Ascending aorta (tissue), 2 donors: ENCODE measurements at places on chromosomes 11 and 22. TPM values are rescaled to one million over a fixed set of nuclear protein-coding genes. Genes with fewer than 3 reads are reported as not detected.

CEP126 gene
- 7.2 TPM for total RNA-seq

PIH1D2 gene
- not detected for total RNA-seq

OR4D9 gene
- not detected for total RNA-seq

CNTF gene
- 1.9 TPM for total RNA-seq

CD3D gene
- total RNA-seq, result not detected

IRAG1 gene
- total RNA-seq, result 236 TPM

ROM1 gene
- total RNA-seq, result not detected

NXPE2 gene
- not detected for total RNA-seq

SLC35C1 gene
- total RNA-seq, result 47.7 TPM

- no peaks in the 10 kb centered on the region for H3K36me3 ChIP-seq
- no peak overlapping the region for H3K27ac ChIP-seq
- peaks cover 14% of the 10 kb centered on the region for H3K4me1 ChIP-seq
- H3K27me3 ChIP-seq, result peaks cover 55% of the 10 kb centered on the region
Observed at GRCh38 chr11:31818425-31818755, 7.3 kb upstream of the PAX6 start.

DNA sequence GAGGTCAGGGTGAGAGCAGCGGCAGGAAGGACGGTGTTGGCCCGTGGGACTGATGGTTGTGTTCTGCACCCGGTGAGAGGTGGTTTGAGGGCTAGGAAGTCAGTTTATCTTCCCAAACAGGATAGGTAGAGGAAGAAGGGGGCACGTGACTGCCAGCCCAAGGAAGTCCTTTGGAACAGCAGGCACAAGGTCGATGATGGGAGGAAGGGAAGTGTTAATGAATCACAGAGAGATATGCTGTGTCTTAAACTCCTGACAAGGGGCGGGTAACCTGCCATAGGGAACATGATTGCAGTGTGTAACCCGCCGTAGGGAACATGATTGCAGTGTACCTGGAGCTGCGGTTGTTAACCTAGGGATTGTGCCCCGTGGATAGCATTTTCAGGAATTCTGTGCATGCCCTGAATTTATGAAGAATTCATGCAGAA is 49.0 kb downstream of the PRR5L start:
- no peak overlapping the region for H3K27ac ChIP-seq
- no peaks in the 10 kb centered on the region for H3K27me3 ChIP-seq
- H3K4me1 ChIP-seq, result no peaks in the 10 kb centered on the region

GRCh38 chr11:116224889-116225200 is 547.9 kb downstream of the BUD13 start:
- no peak overlapping the region for H3K27ac ChIP-seq
- DNase-seq, result no peak
- H3K4me3 ChIP-seq, result no peak overlapping the region
- no peaks in the 10 kb centered on the region for H3K4me1 ChIP-seq
- no peaks in the 10 kb centered on the region for H3K27me3 ChIP-seq

DNA sequence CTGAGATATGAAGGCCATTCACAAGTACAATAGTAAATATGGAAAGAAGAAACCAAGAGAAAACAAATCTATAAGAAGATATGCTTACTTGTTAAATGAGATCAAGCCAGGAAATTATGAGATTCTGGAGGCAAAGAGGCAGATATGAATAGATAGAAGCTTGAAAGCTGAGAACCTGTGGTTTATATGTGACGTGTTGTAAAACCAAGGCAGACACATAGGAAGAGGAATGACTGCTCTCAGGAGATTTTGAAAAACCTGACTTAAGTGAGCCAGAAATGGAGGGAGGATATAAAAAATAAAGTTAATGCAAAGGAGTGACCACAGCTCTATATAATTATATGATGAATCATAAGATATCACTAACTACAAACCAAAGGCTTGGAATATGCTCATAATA is 1160.5 kb upstream of the CNTN5 start:
- no peaks in the 10 kb centered on the region for H3K36me3 ChIP-seq
- H3K4me3 ChIP-seq, result no peak overlapping the region
- no peaks in the 10 kb centered on the region for H3K27me3 ChIP-seq
- DNase-seq, result no peak
- H3K27ac ChIP-seq, result no peak overlapping the region
- no peaks in the 10 kb centered on the region for H3K4me1 ChIP-seq

- H3K4me3 ChIP-seq, result no peak overlapping the region
- no peaks in the 10 kb centered on the region for H3K4me1 ChIP-seq
- DNase-seq, result no peak
- H3K36me3 ChIP-seq, result no peaks in the 10 kb centered on the region
- no peaks in the 10 kb centered on the region for H3K27me3 ChIP-seq
Observed at GRCh38 chr11:58227956-58228615, 632 bp downstream of the OR10Q1 start.

- no peak overlapping the region for H3K4me3 ChIP-seq
- no peaks in the 10 kb centered on the region for H3K27me3 ChIP-seq
- DNase-seq, result no peak
- H3K4me1 ChIP-seq, result peaks cover 3% of the 10 kb centered on the region
Observed at GRCh38 chr11:11189506-11189905, 163.5 kb downstream of the CSNK2A3 start.

GRCh38 chr11:131033151-131033651 is 116.9 kb upstream of the SNX19 start:
- H3K27me3 ChIP-seq, result no peaks in the 10 kb centered on the region
- H3K4me3 ChIP-seq, result no peak overlapping the region
- no peak overlapping the region for H3K27ac ChIP-seq
- no peaks in the 10 kb centered on the region for H3K4me1 ChIP-seq
- DNase-seq, result no peak

GRCh38 chr11:57493507-57494503 is 21.7 kb downstream of the SLC43A1 start:
- H3K4me3 ChIP-seq, result no peak overlapping the region
- no peak overlapping the region for H3K27ac ChIP-seq

DNA sequence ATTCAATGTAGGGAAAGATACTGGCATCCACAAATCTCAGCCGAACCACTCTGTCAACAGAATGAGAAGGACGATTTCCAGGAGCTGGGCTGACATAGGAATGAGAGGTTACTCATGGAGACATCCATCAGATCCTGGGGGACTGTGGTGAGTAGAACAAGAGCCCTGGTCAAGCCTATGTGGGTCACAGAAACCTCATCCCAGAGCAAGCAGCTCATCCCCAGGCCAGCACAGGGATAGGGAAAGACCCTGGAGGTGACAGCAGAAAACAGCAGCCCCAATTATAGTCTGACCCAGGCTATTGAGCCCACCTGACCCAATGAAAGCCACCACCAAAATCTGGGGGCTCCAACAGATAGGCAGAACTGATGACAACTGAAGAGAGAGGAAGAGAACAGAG is 128.0 kb upstream of the SERPIND1 start:
- no peak overlapping the region for H3K27ac ChIP-seq
- H3K4me1 ChIP-seq, result no peaks in the 10 kb centered on the region
- peak; percentile 53 for DNase-seq

- no peaks in the 10 kb centered on the region for H3K4me1 ChIP-seq
- no peak overlapping the region for H3K4me3 ChIP-seq
- H3K27me3 ChIP-seq, result no peaks in the 10 kb centered on the region
- H3K27ac ChIP-seq, result no peak overlapping the region
- no peak for DNase-seq
Observed at GRCh38 chr11:77209663-77210062, 81.6 kb downstream of the MYO7A start.

GRCh38 chr11:29328961-29329441 is 687.8 kb downstream of the KCNA4 start:
- H3K27ac ChIP-seq, result no peak overlapping the region
- H3K4me3 ChIP-seq, result no peak overlapping the region

DNA sequence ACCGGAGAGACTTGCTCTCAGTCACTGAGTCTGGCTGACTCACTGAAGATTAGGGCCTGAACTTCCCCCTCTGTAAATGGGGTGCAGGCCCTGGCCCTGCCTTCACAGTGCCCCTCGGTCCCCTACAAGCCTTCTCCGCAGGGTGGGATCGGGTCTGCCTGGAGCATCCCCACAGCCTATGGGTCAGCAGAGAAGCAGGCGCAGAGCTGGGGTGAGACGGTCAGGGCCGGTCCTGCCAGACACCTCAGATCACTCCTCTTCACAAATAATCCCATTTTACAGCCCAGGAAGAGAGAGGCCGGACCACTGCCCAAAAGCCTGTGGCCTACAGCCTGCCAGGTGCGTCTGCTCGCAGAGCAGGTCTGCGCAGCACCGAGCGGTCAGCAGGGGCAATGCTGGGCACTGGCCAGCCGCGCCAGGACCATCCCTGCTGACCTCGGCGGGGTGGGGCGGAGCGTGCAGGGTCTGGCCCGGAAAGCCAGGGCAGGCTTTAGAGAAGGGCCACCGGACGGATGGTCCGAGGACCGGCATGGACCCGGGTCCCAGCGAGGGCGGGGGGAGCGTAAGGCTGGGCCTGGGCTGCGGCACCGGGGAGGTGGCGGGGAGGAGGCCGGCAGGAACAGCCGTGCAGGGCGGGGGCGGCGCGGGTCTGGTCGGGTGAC is 522 bp upstream of the SEPTIN5 start:
- H3K27me3 ChIP-seq, result no peaks in the 10 kb centered on the region
- H3K27ac ChIP-seq, result no peak overlapping the region
- H3K4me3 ChIP-seq, result peak overlapping the region; percentile 90
- peaks cover 25% of the 10 kb centered on the region for H3K4me1 ChIP-seq
- DNase-seq, result no peak
- H3K36me3 ChIP-seq, result no peaks in the 10 kb centered on the region

GRCh38 chr11:117513666-117514065 is 186.0 kb downstream of the CEP164 start:
- H3K27me3 ChIP-seq, result no peaks in the 10 kb centered on the region
- no peak overlapping the region for H3K27ac ChIP-seq

GRCh38 chr11:112459001-112459400 is 198.3 kb upstream of the PLET1 start:
- H3K4me1 ChIP-seq, result no peaks in the 10 kb centered on the region
- H3K27me3 ChIP-seq, result no peaks in the 10 kb centered on the region
- DNase-seq, result no peak
- H3K36me3 ChIP-seq, result no peaks in the 10 kb centered on the region
- H3K4me3 ChIP-seq, result no peak overlapping the region
